ENCODE measurements at places on chromosomes 3 and 15.
A peak's percentile ranks its signal among the peaks of the same experiment; 100 is the strongest.

- DNase-seq = no peak
Measured at GRCh38 chr3:127726894-127727293, 54.1 kb downstream of the ABTB1 start.

GRCh38 chr15:51536965-51537574, 85.5 kb downstream of the DMXL2 start:
- DNase-seq = no peak

DNA sequence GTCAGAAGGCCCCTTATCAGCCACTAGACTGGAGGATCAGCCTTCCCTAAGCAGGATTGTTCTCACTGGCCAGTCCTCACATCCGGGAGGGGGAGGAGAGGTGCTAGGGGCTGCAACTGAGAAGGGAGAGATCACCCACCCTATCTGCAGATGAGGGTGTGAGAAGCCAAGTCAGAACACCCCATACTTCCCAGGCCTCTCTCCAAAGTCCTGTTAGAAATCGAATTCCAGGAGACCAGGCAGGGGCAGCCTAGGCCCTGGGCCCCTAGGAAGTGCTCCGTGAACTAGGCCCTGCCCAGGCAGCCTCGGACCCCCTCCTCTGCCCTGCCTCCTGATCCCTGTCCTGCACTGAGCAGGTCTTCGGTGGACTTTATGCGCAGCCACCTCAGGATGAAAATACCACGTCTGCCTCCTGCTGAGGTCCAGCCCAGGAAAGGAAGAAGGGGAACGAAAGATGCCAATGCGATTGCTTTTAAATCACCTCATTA, 933 bp downstream of the DZIP1L start:
- no peak for DNase-seq

DNA sequence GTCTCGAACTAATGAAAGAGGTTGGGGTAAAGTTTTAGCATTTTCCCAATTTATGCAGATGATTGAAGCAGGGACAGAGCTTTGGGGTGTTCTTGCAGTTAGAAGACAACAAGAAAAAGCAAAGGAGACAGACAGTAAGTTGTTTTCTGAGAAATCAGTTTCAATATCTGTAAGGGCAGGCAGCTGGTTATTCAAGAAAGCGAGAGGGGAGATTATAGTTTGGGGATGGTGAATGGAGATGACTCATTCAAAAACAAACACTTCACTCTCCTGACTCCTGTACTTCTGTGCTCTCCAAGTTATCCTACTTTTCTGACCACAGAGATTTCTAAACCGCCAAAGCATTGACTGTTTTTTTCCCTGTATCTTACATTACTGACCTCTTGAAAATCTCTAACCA, 352.0 kb downstream of the GAP43 start:
- DNase-seq = peak; percentile 15

- DNase-seq = no peak
Measured at GRCh38 chr15:63277893-63278456, 570 bp downstream of the APH1B start.

DNA sequence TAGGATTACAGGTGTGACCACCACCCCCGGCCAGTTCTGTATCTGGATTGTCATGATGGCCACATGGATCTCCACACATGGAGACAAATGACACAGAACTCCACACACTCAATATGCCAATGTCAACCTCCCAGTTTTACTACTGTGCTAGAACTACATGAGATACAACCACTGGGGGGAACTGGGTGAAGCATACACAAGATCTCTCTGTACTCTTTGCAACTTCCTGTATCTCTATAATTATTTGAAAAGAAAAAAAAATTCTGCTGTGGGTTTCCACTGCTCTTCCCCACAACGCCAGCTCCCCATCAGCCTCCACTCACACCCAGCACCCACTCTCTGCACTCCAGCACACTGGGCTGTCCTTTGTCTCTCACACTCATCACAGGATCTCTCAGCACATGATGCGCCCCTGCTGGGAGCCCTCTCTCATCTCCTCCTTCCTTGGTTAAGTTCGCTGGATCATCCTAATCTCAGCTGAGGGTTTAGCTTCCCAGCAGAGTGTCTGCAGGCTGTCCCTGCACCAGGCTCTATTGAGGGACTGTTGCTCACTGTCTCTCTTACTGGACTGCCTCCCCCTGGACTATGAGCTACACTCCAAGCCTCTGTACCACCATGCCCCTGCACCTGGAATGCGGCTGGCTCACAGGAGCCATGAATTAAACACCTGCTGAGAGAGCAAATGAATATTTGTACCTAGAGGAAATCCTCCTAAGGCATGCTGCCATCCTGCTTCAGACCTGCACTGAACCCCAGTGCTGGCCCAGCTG, 10.7 kb upstream of the RAB43 start:
- DNase-seq = no peak

DNA sequence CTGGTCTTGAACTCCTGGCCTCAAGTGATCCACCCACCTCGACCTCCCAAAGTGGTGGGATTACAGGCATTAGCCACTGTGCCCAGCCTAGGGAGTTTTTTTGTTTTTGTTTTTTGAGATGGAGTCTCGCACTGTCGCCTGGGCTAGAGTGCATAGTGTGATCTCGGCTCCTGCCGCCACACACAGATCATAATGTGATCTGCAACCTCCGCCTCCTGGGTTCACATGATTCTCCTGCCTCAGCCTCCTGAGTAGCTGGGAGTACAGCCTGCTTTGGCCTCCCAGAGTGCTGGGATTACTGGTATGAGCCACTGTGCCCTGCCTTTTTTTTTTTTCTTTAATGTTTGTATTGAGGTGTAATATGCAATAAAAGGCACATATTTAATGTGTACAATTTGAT, 78.2 kb downstream of the SMAD3 start:
- DNase-seq = no peak

DNA sequence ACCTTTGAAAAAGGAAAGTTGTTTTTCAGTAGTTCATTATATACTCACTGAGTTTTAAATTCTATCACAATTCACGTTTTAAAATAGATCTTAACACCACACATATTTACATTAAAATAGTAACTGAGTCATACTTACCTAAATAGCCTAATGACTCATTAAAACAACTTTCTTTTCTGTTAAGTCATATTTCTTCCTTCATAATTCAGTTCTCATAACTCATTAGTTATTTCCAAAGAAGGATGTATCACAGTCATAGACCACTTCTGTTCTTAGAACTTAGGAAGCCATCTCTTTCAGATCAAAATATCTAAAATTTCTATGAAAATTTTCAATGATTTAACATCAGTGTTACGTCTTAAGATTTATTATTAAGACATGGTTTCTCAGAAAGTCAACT, 885.9 kb downstream of the FHIT start:
- peak; percentile 20 for DNase-seq

GRCh38 chr15:48928877-48929538, 34.7 kb downstream of the SHC4 start:
- DNase-seq = no peak

GRCh38 chr15:73891328-73892315, 18.3 kb downstream of the TBC1D21 start:
- no peak for DNase-seq

GRCh38 chr15:78243058-78243457, 8.7 kb upstream of the ACSBG1 start:
- DNase-seq = no peak

DNA sequence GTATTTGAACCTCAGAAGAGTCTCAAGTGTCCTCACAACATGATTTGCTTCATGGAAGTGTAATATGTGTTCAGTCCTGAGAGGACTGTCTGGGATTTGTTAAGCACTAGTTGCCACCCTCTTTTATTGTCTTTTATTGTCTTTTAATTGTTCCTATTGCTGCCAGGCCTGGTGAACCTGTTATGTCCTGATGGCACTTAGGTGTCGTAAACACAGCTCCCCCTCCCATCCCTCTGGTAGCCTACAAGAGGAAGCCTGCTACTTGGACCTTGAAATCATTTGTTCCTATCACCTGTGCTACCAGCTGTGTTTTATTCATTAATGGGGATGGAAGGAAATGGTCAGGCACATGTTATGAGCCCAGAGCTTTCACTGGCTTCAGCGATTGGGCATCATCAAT, 19.3 kb downstream of the CCNB2 start:
- no peak for DNase-seq

DNA sequence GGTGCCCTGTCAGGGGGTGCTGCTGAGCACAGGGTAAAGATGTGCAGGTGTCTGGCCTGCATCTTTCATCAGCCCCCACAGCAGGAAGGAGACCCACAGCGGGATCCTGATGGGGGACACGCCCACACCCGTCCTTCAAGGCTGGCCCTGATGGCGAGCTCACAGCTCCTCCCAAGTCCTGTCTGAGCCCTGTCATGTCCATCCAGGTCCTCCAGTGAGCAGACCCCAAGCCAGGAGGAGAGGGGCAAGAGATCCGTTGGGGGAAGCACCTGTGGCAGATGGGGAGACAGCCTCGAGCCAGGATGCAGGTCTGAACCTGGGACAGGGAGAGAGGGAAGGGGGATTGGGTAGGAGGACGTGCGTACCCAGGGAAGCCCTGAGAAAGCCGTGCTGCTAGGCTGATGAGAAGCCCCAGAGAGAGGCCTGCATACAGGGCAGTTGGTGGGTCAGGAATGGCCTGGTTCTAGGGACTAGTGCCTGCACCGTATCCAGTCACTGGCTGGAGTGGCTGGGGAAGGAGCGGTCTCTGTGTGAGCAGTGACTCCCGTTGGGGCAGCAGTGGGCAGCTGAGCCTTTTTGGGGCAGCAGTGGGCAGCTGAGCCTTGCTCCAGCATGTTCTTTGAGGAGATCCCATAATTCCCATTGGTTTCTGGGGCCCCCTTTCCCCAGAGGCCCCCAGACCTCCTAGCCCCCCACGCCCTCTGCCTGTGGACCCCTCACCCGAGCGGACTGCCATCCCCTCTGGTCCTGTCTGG, 133.3 kb upstream of the MEF2A start:
- no peak for DNase-seq

DNA sequence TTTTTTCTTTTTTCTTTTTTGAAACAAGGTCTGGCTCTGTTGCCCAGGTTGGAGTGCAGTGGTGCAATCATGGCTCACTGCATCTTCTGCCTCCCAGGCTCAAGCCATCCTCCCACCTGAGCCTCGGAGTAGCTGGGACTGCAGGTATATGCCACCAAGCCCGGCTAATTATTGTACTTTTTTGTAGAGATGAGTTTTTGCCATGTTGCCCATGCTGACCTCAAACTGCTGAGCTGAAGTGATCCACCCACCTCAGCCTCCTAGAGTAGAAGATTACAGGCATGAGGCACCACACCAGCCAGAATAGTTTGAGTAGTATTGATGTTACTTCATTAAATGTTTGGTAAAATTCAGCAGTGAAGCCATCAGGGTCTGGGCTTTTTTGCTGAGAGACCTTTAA, 251.8 kb downstream of the CADM2 start:
- DNase-seq = no peak

- DNase-seq = no peak
Measured at GRCh38 chr3:86711634-86712033, 279.3 kb downstream of the VGLL3 start.

DNA sequence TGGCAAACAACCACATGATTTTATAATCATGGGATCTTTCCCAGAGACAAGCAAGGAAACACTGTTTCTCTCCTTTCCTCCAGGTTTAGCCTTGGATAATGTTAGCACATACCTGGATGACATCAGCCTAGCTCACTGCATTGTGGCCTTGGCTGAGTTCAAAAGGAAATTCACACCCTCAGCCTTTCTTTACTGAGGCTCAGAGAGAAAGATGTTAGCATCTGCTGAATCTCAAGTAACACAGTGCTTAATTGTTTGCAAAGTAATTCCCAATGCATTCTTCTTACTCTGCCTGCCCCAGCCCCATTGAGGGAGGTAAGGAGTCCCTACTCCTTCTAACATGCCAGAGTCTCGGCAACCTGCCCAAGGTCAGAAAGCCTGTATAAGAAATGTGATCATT, 432.2 kb upstream of the LMCD1 start:
- no peak for DNase-seq

DNA sequence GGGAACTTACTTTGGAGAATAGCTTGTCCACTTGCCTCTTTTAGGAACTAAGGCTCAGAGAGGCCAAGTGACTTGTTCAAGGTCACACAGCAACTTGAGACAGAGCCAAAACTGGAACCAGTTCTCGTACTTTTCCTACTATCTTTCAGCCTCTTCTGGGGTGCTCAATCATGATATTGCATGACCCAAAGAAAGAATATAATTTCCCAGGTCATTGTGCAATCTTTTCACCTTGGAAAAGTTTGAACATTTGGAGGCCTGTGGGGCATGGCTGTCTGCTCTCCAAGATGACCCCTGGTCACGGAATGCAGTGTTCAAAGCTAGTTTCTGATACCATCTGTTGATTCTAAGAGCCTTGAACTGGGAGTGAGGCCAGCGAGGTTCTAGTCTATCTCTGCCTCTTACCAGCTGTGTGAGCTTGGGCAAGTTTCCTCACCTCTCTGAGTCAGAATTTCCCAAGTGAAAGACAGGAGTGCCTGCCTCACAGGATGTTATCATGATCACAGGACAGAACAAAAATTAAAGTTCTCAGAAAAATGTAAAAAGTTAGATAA, 89.7 kb downstream of the BDH1 start:
- DNase-seq = no peak

DNA sequence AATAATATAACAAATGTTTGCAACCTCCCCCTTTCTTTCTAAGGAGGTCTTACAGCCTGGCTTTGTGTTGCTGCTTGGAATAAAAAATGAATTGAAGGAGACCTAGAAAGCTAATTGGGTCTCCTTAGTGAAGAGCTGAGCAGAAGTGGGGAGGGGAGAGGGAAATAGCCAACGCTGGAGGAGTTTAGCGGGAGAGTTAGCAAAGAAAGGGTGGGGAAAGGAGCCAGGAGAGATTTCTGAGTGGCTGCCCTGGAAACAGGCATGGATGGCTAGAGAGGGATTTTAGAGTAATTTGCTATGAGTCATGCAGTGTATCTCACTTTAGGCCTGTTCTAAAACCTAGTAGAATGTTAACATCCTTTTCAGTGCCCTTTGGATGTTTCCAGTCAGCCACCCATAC, 45.2 kb upstream of the PFN2 start:
- no peak for DNase-seq

GRCh38 chr3:11247362-11247761, 24.8 kb upstream of the ATG7 start:
- no peak for DNase-seq

GRCh38 chr3:124174910-124175874, 183.3 kb upstream of the ROPN1 start:
- no peak for DNase-seq

DNA sequence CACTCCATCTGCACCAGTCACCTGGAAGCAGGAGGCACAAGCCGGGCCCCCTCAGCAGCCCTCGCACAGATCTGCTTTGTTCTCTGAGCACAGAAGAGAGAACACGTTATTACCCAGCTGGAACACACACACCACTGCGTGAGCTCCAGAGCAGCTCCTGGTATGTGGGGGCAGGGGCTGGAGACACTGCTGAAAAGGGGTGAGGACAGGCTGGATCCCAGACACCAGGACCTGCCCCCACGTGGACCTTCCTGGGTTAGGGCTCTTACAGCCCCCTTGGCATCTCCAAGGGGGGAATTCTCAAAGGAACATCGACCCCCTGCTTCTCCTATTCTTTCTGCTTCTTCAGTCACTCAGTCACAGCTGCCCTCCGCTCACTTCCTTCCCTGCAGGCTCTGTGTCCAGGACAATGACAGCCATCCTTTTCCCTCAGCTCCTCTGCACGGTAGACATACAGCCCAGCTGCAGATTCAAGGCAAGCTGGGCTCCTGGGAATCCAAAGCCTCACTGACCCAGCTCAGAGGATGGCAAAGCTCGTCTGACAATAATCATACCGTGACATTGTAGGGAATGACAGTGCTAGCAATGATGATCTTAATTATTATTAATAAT, 33.7 kb downstream of the PRR20G start:
- no peak for DNase-seq

Data from GM13977 (cell line).